Stimulated activated CD4-positive, alpha-beta T cell treated with anti-CD3 and anti-CD28 coated beads, Interleukin-15, amount 100 ng/mL, for 1 hour (primary cell): ENCODE measurements at places on chromosomes 6 and 20.

- DNase-seq, result no peak
Observed at GRCh38 chr6:19609972-19610641, 227.1 kb upstream of the ID4 start.

DNA sequence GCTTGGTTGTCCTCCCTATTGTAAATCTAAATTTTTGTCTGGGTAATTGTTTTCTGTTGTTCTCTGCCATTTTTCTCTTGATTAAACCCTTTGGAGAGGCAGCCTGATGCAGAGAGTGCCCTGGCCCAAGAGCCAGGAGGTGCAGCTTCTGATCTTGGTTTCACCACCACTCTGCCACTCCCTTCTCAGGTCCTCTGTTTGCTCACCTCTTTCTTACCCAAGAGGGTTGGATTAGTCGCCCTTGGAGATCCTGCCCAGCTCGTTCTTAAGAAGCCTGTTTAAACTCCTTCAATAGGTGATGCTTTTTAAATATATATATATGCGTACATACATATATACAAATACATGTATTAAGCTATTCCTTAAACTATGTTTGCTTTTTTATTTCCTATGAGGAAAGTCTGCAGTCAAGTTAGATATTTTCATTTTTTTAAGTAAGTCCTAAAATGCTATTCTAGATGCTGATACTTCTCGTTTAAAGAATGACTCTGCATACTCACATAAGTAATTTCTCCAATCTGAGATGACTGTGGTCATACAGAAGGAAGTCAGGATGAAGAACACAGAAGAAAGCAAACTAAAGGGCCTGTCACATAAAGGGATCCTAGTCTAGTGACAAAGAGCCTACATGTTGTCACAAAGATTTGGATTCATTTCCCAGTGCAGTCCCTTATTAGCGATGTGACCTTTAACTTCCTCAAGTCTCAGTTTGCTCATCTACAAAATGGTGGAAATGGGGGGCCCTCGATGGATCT is 19.9 kb downstream of the TPD52L1 start:
- no peak for DNase-seq

DNA sequence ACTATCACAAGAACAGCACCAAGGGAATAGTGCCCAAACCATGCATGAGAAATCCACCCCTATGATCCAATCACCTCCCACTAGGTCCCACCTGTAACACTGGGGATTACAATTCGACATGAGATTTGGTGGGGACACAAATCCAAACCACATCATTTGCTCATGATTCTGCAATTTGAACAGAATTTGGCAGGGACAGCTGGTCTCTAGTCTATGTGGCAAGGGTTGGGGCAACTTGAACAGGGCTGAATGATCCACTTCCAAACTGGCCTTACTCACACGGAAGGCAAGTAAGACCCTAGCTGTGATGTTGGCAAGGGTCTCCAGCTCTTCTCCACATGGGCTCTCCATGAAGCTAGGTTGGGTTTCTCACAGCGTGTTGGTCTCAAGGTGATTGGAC is 10.1 kb upstream of the FKBP5 start:
- DNase-seq, result no peak

- no peak for DNase-seq
Observed at GRCh38 chr6:34645627-34646026, 50.9 kb downstream of the ILRUN start.

- DNase-seq, result no peak
Observed at GRCh38 chr20:24914388-24915241, 34.5 kb upstream of the CST7 start.

- no peak for DNase-seq
Observed at GRCh38 chr6:37779902-37780628, 39.5 kb upstream of the ZFAND3 start.

DNA sequence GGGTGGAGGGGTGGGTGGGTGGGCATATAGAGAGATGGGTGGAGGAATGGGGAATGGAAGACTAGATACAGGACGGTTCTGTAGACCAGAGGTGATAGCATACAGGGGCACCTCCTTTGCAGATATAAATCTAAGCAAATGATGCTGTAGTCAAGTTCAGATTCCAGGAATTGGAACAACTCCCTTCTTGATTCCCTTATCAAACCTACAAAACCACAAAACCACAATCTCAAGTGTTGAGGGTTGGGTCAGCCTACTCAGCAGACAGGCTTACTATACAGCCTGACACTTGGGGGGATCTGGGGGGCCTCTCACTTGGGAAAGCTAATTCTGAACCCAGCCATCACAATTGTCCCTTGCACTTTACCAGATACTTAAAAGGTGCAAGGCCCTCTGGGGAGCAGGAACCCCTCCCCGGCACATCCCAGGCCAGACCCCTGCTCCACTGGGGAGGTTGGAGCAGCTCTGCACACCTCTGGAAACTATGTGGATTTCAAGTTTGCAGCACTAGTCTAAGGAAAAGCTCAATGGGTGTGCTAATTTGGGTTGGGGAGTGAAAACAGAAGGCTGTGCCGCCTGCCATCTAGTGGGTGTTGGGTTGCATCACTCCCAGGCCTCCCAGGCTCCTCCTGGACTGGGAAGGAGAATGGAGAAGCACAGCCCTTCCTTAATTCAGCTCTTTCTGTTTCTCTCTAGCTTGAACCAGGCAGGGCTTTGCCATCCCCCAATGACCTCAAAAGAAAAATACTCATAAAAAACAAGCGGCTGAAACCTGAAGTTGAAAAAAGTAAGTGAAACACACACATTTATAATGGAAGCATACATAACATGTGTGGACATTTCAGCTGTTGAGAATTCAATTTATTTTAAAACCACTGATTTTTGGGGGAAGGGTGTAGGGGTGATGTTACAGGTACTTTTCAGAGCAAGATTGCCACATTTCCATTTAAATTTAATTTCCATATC is 121.2 kb upstream of the LAMP5 start:
- no peak for DNase-seq

GRCh38 chr6:163775313-163775712 is 360.8 kb downstream of the QKI start:
- no peak for DNase-seq

DNA sequence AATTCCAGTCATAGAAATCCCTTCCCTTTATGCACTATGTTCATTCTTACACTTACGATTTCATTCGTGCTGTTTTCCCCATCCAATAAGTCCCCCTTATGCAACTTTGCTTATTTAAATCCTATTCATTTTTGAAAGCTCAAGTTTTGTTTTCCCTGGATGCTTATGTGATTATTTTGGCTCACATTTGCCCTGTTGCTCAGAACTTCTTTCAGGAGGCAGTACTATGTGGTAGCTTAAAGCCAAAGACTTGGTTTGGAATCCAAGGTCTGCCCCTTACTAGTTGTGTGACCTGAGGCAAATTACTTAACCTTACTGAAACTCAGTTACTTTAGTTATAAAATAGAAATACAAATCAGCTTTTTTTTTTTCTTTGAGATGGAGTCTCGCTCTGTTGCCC is 59.6 kb downstream of the MOXD1 start:
- no peak for DNase-seq
